ENCODE measurements at places on chromosomes 5 and 9.

GRCh38 chr9:87062746-87063145 is 115.4 kb upstream of the GAS1 start:
- DNase-seq, result no peak

GRCh38 chr9:70589571-70590314 is 175.3 kb upstream of the KLF9 start:
- DNase-seq, result no peak

DNA sequence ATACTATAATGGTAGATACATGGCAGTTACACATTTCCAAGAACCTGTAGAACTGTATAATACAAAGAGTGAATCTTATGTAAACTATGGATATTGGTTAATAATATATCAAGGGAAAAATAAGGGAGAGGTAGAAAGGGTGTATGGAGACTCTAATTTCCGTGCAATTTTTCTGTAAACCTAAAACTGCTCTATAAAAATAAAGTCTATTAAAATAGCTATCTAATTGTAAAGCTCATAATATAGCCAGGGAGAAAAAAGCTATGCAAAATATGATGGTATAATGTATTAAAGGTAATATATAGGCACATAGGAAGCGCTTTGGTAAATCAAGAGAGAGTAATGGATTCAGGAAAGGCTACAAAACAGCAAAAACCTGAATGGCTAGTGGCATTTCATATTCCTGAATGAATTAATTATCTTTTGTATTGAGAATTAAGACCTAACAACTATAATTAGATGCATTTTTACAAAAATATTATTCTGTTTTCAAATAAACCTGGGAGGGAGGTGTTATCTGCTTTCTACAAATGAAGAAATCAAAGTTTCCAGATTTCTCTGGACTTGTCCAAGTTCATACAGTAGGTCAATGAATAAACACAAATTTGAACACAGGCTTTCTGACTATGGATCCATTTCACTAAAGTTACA is 22.8 kb downstream of the ANXA1 start:
- no peak for DNase-seq

GRCh38 chr5:105554568-105555169 is 1992.1 kb upstream of the NUDT12 start:
- DNase-seq, result no peak

GRCh38 chr5:128284236-128284635 is 200.7 kb downstream of the SLC12A2 start:
- DNase-seq, result no peak

DNA sequence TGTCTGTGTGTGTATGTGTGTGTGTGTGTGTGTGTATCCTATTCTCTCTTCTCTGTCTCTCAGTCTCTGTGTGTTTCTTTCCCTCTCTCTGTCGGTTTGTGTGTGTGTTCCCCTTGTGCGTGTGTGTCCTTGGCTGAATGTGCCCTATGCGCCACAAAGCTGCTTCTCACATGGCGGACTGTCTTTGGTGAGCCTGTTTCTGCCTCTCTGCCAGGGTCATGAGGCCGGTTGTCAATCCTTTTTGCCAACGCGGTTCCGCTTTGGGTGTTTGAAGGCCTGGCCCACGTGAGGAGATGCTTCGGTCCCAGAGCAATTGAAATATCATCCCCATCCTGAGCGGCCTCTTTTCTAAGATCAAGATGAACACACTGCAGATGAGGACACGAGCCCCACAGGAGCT is 476.0 kb downstream of the SPATA31A7 start:
- no peak for DNase-seq

GRCh38 chr9:32289756-32290155 is 94.7 kb upstream of the ACO1 start:
- DNase-seq, result no peak

DNA sequence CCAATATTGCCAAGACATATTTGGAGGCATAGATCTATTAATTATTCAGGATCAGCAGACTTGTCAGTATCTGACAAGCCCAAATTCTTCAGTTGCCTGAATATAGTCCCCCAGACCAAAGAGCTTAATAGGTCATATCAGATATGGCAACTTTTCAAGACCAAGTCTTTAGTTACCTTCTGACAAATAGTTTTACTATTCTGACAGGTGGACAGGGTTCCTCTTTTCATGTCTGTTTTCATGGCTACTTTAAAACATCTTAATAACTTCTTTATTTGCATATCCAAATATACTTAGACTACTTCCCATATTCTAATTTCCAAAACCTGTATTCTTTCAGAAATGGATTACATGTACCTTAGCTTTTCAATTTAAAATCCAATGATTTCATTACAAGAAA is 65.4 kb downstream of the AUH start:
- DNase-seq, result no peak

- peak; percentile 67 for DNase-seq
Measured at GRCh38 chr5:170582644-170583330, 79.0 kb downstream of the KCNIP1 start.

DNA sequence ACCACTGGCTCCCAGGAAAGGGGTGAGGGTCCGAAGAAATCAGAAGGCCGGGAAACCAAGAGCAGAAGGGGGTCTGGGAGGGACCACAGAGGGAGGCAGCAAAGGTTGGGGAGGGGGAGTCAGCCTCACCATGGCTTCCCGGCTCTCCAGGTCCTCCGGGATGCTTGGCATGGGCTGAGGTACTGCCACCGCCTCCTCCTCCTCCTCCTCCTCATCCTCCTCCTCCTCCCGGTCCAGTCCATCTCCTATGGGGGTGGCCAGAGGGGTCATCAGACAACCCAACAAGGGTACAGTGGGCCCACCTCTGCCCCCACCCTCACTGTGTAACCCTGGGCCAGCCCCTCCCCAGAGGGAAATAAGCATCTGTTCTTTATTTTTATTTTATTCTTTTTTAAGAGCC is 17.5 kb downstream of the GOLGA2 start:
- DNase-seq, result no peak

- no peak for DNase-seq
Measured at GRCh38 chr9:127928676-127929624, 1.6 kb downstream of the PIP5KL1 start.

GRCh38 chr9:97880336-97880735 is 27.3 kb downstream of the FOXE1 start:
- no peak for DNase-seq

GRCh38 chr5:17761326-17761725 is 127.1 kb downstream of the TAF11L14 start:
- DNase-seq, result no peak

DNA sequence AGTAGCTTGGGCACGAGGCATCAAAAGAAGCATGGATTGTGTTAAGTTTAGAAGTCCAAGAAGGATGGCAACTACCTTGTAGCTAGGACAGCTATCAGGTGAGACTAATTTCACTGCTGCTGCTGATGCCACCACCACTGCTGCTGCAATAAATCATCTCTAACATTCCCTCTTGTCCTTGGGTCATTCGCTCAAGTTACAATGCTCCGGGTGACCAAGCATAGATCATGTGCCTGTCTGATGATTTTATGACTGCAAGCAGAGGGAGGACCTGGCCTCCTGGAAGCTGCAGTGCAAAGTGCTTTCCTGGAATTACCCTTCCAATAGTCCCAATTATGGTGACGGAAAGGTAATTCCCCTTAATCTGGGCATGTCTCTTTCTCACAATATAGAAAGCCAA is 334.4 kb downstream of the PRELID2 start:
- DNase-seq, result no peak

- DNase-seq, result no peak
Measured at GRCh38 chr5:5291357-5291756, 131.1 kb upstream of the ICE1 start.

- no peak for DNase-seq
Measured at GRCh38 chr5:119966028-119966427, 336.7 kb downstream of the FAM170A start.

DNA sequence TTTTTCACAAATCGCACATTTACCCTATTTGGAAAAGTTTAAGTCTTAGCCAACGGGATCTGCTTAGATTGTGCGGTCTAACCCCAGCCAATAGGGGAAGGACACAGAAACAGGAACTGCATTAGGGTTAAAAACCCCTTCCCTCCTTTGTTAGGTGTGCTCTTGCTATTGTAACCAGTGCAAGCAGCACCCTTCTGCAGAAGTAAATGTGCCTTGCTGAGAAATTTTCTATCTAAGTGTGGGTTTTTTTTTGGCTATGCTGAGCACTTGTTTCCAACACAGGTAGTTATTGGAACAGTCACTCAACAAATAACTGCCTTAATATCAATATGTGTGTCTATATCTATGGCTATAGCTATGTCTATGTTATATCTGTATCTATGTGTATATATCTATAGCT is 190.0 kb downstream of the TRIM32 start:
- DNase-seq, result peak; percentile 14

DNA sequence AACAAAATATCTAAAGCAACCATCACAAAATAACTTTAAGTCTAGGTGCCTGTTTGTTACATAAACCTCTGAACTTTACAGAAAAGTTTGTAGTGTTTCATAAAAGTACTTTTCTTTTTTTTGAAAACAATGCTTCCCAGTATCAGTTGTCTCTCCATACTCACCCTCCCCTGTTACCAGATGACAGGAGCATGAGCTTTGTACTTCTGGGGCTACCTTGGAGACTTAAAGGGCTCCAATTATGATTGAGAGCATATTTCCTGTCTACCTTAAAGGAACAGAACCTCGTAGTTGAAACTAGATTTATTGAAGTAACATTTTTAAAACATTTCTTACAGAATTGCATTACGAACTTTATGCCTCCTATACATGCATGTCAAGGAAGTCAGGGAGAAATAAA is 55.4 kb upstream of the PPP1R2B start:
- no peak for DNase-seq

- DNase-seq, result no peak
Measured at GRCh38 chr5:129172580-129172979, 78.0 kb downstream of the ISOC1 start.

DNA sequence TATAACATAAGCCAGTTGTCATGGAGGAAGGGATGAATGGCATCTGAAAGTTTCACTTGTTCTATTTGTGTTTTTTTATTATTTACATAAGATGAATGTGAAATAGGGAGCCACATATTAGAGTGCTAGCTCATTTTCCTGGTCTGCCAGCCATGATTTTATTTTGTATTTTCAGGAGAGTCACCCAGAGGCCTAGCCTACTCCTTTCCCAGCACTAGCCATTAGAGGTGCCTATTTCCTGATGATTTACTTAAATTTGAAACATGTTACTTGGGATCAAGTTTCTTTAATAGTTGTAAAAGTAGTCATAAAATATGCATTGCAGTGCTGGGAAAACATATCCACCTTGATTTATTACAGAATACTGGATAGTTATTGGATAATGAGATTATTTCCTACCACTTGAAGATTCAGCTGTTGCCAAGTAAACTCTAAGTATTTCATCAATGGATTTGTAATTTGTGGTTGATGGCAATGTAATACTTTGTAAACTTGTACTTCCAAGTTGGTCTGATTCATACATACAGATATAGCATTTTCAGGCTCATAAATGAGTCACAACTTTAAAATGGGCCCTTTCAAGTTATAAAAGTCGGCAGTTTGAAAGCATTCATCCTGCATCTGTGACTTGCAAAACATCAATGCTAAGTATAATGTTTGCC is 50.8 kb downstream of the KCNN2 start:
- DNase-seq, result no peak
